NCI-H1930 (cell line): ENCODE measurements at places on chromosomes 1 and 21.

GRCh38 chr1:33228935-33229487 is 27.3 kb upstream of the ZNF362 start:
- DNase-seq, result no peak

- no peak for DNase-seq
Observed at GRCh38 chr1:59568158-59568935, 246.4 kb upstream of the HOOK1 start.

DNA sequence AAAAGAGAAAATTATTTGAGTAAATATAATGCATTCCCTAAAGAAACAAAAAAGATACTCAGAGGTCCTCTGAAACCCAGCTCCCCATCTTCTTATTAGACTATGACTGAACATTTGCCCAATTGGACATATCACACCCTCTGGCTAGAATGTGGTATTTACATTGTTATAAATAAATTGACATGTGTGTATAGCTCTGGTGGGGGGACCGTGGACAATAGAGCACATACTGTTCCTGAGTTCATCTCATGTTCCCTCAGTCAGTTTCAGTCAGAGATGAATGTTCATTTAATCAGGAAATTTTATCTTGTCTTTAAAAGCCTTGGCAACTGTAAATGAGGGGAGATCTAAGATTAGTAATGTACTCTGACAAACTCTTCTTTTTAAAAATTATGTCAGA is 459.3 kb upstream of the ADAMTS5 start:
- no peak for DNase-seq

DNA sequence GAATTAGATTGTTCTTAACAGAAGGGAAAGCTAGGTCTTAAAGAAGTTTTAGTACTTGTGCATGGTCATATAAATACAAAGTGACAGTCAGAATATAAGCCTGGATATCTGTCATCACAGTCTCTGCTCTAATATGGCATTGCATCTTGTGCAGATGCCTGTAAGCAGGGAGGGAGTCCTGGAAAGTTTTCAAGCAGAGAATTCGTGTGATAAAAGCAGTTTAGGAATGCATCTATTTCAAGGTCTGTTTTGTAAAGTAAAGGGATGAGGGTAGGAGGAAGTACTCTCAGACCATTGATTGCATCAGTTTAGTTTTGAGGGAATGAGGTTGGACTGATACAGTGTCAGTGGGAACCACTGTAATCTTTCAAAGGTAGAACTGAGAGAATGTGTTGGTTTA is 30.6 kb downstream of the IARS2 start:
- no peak for DNase-seq

DNA sequence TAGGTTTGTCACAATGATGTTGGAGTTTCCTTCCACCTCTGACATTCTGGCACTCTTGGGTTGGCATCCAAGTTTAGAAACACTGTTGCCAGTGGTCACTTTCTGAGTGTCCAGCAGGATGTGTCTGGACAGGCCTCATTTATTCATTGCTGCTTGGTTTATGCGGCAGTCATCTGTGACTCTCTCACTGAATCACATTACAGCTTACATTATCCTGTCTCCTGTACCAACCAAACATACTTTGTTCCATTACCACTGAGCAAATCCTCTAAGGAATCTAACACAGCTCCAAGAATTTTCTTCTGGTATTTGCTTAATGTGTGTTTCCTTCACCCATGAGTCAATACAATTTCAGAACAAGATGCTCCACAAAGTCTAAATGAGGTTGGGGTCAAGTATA is 19.9 kb downstream of the SGIP1 start:
- DNase-seq, result no peak

- DNase-seq, result no peak
Observed at GRCh38 chr1:236706183-236706582, 19.9 kb downstream of the ACTN2 start.

- DNase-seq, result no peak
Observed at GRCh38 chr1:155003227-155003765, 694 bp downstream of the ZBTB7B start.

- DNase-seq, result no peak
Observed at GRCh38 chr21:29258626-29259338, 39.9 kb upstream of the BACH1 start.

DNA sequence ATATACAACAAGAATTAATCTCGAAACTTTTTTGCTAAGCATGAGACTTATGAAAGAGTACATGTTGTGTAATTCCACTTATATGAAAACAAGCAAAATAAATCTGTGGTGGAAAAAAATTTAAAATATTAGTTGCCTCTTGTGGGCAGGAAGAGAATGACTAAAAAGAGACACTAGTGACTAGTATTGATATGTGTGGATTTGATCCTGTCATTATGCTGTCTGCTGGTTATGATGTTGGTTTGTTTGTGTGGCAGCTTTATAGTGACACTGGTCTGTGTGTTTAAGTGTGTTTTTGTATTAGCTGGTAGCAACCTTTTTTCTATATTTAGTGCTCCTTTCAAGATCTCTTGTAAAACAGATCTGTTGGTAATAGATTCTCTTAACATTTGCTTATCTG is 267.8 kb upstream of the NRIP1 start:
- no peak for DNase-seq

GRCh38 chr1:220044678-220045355 is 1.5 kb downstream of the EPRS1 start:
- no peak for DNase-seq

DNA sequence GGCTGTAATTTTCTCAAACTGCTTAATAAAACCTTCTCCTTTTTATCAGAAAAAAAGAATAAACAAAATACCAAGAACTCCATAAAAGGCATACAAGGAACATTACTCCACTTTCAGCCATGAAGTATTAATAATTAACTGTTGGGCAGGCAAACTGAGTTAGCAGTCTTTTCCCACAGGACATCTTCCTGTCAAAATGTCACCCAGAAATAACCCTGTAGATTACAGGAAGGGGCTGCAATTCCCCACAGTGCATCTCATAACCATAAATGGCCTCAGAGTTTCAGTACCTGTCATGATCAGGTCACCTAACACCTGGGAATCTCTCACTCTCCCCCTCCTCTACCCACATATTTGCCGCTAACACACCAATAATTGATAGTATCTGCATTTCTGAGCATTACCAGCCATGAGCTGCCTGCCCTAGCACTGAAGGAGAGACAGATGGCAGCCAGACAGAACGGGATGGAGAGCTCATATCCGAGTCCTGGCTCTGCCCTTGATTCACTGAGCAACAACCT is 475.0 kb downstream of the SMYD3 start:
- no peak for DNase-seq

DNA sequence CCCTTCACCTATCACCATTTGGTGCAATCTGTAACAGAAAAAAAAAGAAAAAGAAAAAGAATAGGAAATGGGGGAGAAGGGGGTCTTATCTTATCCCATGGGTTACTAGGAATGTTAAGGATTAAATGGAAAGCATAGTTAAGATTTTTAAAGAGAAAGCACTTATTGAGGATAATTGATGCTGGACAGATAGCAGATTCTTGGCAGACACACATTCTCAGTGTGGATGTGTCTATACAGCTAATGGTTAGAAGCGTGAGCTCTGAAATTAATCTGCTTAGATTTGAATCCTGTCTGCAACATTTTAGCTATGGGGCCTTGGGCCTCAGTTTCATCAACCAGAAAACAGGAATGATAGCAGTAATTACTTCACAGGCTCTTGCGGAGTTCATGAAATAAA is 67.1 kb downstream of the SSBP3 start:
- no peak for DNase-seq

GRCh38 chr1:47886141-47886540 is 111.0 kb downstream of the TRABD2B start:
- DNase-seq, result no peak

DNA sequence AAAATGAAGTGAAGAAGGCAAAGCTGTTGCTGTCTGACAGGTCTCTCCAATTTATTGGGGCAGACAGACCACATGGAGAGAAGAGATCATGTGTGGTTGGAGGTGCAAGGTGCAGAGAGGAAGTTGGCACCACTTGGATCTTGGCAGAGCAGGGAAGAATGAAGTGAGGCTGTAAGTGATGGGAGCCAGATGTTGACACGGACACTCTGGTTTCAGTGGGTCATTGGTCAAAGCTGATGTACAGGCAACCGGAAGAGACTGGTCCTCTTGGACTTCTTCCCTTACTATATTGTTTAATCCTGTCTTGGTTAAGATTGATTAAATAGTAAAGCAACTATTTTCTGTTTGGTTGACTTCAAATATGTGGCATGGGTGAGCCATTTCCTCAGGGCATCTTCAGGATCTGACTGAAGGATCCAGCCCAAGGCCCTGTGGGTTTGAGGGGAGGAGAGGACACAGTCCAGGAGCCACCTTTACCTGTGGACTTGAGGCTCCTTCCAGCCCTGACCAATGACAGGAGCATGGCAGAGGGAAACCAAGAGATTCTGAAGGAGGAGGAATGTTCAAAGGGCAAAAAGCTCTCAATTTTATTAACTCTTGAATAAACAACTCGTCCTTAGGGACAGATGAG is 49.4 kb downstream of the NENF start:
- DNase-seq, result no peak

DNA sequence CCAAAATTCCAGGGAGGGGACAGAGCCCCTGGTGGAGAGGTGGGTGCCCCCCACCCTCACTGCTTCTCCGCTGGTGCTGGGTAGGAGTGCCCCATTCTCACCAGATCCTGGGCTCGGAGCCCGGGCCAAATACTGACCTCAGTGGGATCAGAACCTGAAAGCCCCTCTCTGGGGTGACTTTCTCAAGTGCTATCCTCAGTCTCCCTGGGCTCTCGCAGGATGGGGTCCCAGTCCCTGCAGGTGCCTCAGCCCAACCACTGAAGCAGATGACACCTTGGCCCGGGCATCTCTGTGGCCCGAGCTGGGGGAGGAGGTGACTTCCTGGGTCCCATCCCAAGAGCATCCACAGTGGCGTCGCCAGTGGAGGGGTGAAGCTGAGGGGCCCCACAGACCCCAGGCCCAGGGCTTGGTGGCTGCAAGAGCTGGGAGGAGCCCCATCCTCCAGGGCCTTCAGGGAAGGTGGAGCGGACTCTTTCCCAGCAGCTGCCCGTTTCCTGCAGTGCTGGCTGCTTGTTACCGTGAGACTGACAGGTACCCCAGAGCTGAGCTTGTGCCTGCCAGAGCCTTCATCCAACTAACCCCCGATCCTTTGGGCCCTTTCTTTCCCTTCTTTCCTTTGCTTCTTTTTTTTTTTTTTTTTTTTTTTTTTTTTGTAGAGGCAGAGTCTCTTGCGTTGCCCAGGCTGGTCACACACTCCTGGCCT is 3.9 kb upstream of the FNDC10 start:
- DNase-seq, result no peak

DNA sequence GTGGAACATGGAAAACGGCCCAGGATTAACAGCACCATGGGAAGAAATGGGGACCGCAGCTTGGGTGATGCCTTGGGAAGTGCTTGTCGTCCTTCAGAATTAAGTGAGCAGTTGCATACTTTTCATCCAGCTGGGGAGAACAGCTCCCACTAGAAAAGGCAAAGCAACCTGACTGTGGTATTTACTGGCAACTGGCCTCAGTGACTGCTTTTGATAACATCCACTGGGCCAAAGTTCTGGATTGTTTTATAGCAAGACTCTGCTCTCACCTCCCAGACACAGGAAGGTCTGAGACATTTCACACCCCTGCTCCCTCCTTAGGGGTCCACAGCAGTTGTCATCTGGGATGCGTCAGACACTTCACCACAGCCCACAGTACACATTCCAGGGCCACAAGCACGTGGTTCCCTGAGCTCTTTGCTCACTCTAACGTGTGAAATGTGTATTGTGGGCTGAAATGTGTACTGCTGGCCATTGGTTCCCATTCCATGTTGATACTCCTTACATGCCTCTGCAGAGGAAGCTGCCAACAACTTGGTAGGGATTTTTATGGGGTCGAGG is 6.6 kb downstream of the PAPPA2 start:
- no peak for DNase-seq

GRCh38 chr1:57761628-57762027 is 337.8 kb upstream of the DAB1 start:
- DNase-seq, result no peak

DNA sequence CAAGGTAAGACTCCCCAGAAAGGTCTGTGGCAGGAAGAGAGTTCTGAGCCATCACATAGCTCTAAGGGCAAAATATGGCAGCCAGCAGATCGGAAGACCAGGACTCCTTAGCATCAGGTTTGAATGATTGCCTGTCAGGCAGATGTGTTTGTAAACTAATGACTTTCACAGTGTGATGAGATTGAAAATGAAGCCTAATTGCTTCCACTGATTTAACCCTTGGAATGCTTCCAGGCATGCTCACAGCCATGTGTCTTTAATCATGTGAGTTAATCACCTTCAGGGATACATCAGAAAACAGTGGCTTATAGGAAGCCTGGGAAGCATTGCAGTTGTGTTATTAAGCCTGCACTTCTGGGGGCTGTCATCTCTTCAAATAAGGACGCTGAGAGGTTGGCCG is 82.8 kb downstream of the LRRC53 start:
- no peak for DNase-seq

- DNase-seq, result no peak
Observed at GRCh38 chr21:35525443-35525842, 476.3 kb upstream of the RUNX1 start.
